ENCODE measurements at places on chromosomes 2 and 18. TPM values are rescaled to one million over a fixed set of nuclear protein-coding genes. Genes with fewer than 3 reads are reported as not detected.

The RNF152 gene
- total RNA-seq: 18.3 TPM

The IL1R1 gene
- total RNA-seq: 108 TPM

The CAPN14 gene
- total RNA-seq: 0.16 TPM

The INPP4A gene
- total RNA-seq: 32.4 TPM

The COLEC11 gene
- total RNA-seq: not detected

The EVA1A gene
- 5.8 TPM for total RNA-seq

The LYPD6B gene
- 0.32 TPM for total RNA-seq

The PRSS56 gene
- not detected for total RNA-seq

Measured in bronchial smooth muscle cell (primary cell).